Fibroblast of upper back skin (primary cell): ENCODE measurements at places on chromosomes 13 and 19.

DNA sequence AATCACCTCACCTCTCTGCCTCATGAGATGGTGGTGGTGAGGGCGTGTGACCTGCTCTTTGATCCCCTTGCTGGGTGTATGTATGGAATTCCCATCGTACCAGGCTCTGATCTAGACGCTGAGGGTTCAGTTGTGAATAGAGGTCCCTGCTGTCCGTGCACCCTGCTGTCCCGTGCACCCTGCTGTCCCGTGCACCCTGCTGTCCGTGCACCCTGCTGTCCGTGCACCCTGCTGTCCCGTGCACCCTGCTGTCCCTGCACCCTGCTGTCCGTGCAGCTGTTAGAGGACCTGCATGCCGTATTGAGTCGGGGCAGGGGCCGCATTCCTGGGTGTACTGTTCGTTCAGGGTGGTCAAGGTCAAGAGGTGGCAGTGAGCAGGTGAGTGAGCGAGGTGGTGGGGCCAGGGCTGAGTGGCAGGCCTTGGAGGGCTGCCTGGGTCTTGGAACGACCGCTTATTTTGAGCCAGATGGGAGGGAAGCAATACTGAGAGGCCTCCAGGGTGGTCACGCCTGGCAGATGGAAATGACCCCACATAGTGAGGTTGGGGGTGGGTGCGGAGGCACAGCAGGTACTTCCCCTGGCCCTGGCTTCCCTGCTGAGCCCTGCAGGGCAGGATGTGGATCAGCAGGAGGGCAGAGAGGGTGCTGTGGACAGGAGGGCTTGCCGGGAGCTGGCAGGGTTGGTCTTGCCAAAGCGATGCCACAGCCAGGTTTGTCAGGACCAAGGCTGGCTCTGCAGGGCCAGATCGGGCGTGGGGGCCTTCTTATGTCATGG lies 4.6 kb upstream of the EPN1 start:
- no peak for DNase-seq

- peak; percentile 5 for DNase-seq
These were observed 12.1 kb downstream of the CCDC70 start for GRCh38 chr13:51873837-51874236.

- DNase-seq, result peak; percentile 1
These were observed 42.7 kb upstream of the MIR17HG start for GRCh38 chr13:91304741-91305140.

GRCh38 chr19:46542428-46543230 lies 47.0 kb upstream of the PNMA8B start:
- peak; percentile 85 for DNase-seq

- no peak for DNase-seq
These were observed 748 bp downstream of the LHFPL6 start for GRCh38 chr13:39602277-39602613.

GRCh38 chr13:50365408-50366391 lies 350.5 kb downstream of the KCNRG start:
- DNase-seq, result no peak

- DNase-seq, result no peak
These were observed 772 bp downstream of the FAM174C start for GRCh38 chr19:1275976-1276627.

DNA sequence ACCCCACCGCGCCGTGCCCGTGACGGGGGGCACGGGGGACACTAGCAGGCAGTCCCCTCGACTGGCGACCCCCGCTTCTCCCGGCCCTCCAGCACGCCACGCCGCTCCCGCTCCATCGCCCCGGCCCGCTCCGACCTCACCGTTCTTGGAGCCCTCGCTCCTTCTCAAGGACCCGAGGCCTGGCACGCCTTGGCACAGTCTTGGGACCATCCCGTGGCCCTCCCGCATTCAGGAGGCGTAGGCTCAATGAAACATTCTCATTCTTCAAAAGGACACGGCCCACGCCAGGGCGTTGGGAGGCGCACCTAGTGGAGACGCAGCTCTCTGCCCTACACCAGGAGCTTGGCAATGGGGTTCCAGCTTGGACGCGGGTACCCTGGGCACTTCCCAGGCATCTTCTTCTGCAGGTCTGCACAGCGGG lies 473 bp upstream of the CERS1 start:
- DNase-seq, result no peak

DNA sequence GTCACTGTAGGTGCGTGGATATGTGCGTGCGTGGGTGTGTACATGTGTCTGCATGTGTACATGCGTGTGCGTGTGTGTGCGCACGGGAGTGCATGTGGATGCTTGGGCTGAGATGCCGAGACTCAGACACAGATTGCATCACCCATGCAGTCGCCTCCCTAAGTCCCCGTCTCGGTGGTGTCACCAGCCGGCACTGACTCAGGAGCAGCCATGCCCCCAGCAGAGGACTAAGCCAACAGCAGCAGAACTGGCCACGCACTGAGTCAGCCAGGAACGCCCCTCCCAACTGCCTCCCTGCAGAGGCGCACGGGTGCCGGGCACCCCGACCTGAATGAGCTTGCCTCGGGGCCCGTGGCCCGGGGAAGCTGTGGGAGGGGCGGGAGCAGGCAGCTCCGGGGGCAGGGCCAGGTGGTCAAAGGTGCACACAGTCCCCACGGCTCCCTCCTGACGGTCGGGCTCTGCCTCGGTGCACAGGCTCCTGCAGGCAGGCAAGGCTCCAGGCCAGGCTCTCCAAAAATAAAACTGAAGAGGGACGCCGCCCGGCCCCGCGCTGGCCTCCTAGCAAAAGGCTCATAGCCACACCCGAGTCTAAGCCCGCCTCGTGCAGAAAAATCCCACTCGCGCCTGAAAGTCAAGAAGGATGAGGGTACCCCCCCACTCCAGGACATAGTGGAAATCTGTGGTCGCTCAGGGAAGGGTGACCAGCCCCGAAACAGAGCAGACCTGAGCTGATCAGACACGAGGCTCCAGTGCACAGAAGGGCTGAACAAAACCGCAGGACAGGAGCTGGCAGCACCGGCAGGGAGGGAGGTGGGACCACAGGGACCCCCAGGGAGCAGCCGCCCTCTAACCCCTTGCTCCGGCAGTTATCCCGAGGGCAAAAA lies 49.2 kb downstream of the GADD45B start:
- peak; percentile 74 for DNase-seq

- DNase-seq, result no peak
These were observed 5.7 kb upstream of the ZC3H13 start for GRCh38 chr13:46058268-46058667.

GRCh38 chr19:43720936-43721335 lies 5.1 kb downstream of the IRGC start:
- DNase-seq, result no peak

DNA sequence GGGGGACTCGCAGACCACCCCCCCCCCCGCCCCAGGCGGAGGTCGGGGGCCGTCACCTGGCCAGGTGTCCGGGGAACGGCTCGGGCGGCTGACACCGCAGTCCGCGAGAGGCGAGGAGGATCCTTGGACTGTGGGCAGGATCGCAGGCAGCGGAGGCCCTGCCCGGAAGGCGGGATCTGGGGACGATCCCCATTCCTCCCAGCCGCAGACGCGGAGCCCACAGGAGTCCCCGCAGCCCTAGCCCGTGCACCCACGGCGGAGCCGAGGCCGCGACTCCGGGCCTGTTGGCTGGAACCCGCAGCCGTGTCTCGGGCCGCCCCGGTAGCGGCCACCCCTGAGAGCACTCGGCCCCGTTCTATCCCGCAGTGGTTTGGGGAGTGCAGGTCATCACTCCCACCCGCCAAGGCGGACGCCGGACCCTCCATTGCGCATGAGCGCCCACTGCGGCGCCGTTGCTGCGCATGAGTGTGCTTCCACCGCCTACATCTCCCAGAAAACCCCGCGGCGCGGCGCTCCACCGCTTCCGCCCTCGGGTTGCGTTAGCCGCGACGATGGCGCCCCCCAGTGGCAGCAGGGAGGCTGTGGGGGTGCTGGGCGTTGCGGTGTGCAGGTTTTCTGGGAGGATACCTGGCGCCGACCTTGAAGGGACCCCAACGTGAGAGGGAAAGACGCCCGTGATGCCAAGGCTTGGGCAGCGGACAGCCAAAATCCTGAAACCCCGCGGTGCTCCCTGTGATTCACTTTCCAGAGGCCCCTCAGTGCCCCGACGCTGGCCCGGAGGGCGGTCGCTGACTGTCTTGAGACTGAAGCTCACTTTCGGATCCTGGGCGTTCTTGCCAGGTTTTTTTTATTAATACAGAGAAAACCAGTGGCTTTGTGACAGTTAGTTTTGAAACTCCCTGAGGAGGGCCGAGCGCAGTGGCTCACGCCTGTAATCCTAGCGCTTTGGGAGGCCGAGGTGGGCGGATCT lies 4.4 kb upstream of the ZNF329 start:
- DNase-seq, result peak; percentile 93

DNA sequence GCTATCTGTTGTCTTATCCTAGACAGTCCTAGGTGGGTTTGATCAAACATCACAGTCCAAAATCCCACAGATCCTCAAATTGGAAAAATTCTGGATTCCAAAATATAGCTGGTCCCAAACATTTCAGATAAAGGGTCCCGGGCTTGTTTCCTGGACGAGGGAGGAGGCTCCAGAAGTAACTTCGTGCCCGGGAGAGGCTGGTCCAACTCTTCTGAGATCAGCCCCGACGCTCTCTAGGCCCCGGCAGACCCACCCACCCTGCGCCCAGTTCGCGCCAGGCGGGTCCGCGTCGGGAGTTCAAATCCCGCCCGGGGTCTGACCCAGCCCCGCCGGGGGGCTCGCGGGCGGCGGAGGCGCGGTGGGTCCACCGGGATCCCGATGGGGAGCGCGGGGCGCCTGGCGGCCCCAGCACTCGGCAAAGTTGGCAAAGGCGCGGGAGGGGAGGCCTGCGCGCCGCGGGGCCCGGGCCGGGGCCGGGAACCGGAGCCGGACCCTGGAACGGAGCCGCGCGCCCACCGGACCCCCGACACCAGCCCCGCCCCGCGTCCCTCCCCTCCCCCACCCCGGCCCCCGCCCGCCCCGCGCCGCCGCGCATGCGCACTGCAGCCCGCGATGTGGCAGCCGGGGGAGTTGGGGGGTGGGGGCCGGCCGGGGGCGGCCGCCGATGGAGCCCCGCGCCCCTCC lies 513 bp downstream of the MIER2 start:
- peak; percentile 25 for DNase-seq

- peak; percentile 53 for DNase-seq
These were observed 104.6 kb upstream of the RAP2A start for GRCh38 chr13:97329331-97329730.
